ENCODE measurements at places on chromosomes 5 and 9.
A peak's percentile ranks its signal among the peaks of the same experiment; 100 is the strongest.

DNA sequence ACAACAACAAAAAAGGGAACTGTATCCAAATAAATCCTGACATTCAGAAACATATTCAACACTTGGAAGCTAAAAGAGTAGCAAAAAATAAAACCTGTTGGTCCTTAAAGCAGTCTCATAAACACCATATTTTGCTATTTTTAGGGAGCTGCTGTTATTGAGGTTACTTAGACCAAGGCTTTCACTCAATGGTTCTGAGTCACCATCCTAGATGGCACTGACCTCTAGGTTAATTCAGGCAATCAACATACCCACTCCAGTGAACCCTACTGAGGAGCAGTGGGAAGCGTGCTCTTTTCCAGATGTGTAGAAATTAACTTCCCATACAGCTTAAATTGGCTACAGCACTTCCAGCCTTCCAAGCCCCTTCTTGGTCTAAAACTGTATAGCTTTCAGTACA is 5.2 kb downstream of the GNAQ start:
- no peak for DNase-seq

DNA sequence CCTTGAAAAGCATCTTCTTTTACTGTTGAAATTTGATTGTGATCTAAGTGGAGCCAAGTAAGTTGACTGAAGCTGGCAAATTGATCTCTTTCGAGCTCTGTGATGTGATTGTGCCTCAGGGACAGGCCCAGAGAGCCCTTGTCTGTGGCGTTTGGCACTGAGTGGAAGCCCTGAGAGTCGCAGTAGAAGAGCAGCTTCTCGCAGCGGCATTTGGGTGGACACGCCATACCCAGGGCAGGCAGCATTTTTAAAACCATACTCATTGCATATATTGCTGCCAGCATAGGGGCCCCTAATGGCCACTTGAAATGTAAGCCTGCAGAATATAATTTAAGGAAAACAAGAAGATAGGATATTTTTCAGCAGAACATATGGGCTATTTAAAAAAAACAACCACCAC is 894 bp downstream of the LRRTM2 start:
- DNase-seq, result no peak

DNA sequence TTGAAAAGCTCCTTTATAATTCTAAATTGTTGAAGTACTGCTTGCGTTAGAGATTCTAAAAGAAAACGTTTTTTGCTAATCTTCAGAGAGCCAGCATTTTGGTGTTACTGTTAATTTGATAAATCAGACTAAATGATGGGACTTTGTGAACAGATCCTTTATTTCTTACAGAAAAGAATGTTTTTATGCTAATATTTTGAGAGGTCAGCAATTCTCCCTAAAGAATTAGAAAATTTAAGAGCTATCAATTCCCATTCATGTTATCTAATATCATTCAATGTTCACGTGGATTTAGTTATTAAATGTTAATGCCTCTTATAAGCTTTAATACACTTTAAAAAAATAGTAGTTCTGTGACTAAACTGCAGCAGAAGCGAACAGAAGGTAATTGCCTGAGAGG is 2.4 kb downstream of the AGGF1 start:
- DNase-seq, result no peak

DNA sequence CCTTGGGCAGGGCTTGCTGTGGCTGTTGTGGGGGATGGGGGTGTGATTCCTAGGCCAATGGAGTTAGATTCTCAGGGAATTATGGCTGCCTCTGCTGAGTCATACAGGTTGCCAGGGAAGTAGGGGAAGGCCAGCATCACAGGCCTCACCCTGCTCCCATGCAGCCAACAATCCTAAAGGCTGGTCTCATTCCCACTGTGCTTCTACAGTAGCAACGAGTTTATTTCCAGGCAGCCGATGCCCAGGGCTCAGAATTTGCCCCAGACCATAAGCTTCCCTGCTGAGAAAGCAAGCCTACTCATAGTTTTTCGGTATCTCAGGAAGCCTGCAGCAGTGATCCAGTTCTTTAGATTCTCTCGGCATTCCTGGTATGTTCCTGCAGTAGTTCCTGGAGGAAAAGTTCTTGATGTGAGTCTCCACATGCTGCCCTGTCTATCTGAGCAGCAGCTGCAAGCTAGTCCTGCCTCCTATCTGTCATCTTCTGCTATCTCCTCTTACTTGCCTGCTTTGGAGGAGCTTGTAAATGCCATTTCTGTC is 59.3 kb upstream of the SELENOP start:
- no peak for DNase-seq

DNA sequence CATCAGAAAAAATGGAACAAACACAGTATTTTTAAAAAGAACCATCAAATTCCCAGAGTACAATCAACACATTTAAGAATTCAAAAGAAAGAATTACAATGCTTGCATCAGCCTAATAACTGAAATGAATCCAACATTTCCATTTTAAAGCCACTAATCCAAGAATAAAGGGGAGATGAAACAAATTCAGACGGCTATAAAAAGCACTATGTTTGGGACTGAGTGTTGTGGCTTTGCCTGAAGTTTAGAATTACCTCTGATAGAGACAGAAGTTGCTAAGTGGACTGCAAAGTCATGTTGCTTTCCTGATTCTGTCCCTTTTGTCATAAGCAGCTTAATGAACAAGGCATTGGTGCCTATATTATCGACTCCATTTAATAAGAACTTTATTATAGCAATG is 135.4 kb upstream of the RGMB start:
- no peak for DNase-seq

- peak; percentile 13 for DNase-seq
Observed at GRCh38 chr5:176700239-176700847, 53.1 kb downstream of the TSPAN17 start.

DNA sequence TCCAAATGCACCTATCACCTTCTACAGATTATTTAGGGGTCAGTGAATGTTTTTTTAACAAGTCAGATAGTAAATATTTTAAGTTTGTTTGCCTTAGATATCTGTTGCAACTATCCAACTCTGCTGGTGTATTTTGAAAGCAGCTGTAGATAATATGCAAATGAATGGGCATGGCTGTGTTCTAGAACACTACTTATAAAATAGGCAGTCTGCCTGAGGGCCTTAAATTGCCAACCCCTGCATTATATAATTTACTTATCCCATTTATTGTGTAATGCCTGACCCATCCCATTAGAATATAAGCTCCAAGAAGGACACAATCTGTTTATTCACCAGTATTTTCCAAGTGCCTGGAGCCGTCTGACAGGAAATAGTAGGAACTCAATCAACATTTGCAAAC is 149.0 kb downstream of the TTC39B start:
- no peak for DNase-seq

- DNase-seq, result peak; percentile 50
Observed at GRCh38 chr5:57779383-57780223, 297.0 kb upstream of the ACTBL2 start.

Measured in NCI-H187 (cell line).